Left kidney (tissue), 8 donors: ENCODE measurements at places on chromosomes 6 and 20.

GRCh38 chr20:46230801-46231282 lies 77.5 kb downstream of the CDH22 start:
- DNase-seq = peak; percentile 66

GRCh38 chr6:53284901-53285300 lies 63.8 kb downstream of the ELOVL5 start:
- DNase-seq = no peak

DNA sequence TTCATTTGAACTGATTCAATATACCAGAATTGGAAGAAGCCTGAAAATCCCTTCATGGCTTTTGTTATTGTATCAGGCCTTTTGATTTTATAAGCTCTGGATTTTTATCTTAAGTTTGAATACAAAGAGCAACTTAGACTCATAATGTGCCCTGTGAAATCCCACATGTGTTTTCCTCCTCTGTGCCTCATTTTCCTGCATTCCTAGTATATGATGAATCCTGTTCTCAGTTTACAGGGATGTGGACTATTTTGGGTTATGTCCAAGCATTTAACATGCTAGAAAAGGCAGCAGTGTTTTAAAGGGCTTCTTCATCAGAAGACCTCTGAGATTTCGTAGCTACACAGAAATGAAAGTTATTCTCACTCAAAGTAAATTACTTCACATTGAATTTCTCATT lies 455.0 kb downstream of the RFPL4B start:
- no peak for DNase-seq

- DNase-seq = no peak
These were observed 89.5 kb downstream of the MAP3K7 start for GRCh38 chr6:90497411-90497810.

DNA sequence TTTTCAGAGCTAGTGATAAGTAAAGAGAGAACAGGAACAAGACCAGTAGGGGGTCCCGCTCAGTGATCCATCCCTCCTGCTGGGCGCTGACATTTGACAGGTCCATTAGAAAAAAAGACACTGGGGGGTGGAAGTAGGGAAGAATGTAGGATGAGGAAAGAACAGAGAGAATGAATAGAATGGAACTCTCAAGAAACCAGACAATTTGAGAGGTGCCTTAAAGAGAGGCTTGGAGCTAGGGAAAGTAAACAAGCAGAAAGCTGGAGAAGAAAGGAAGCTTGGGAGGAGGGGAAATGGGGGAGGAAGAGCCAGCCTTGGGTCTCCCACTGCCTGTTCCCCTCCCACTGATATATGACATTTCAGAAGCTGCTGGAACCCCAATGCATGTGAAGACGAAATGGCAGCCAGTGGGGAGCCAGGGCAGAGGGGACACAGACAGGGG lies 8.4 kb downstream of the GABBR1 start:
- no peak for DNase-seq

DNA sequence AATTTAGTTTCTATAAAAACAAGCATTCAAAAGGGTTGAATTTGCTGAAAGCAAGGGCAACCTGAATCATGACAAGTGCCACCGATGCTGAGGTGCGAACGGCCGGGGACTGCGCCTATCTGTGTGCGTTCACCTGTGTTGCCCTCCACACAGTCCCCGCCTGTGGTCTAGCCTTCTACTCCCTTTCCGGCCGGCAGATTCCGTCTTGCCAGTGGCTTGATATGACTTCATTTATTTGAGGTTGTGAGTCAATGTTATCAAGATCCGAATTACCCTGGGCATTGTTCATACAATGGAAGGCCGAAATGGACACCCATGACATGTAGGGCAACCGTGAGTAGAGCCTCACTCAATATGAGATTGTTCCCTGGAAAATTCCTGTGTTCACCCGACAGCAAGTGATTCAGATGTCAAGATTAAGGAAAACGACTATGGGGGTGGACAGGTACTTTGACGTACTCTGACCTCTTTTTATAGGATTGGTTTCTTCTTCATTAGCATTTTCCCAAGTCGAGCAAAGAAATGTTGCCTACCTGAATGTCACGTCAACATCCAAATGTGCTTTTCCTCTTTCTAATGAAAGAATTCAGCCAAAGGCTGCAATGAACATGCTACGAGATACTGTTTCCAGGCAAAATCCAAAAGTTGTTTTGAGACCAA lies 41.1 kb upstream of the NEDD9 start:
- no peak for DNase-seq

DNA sequence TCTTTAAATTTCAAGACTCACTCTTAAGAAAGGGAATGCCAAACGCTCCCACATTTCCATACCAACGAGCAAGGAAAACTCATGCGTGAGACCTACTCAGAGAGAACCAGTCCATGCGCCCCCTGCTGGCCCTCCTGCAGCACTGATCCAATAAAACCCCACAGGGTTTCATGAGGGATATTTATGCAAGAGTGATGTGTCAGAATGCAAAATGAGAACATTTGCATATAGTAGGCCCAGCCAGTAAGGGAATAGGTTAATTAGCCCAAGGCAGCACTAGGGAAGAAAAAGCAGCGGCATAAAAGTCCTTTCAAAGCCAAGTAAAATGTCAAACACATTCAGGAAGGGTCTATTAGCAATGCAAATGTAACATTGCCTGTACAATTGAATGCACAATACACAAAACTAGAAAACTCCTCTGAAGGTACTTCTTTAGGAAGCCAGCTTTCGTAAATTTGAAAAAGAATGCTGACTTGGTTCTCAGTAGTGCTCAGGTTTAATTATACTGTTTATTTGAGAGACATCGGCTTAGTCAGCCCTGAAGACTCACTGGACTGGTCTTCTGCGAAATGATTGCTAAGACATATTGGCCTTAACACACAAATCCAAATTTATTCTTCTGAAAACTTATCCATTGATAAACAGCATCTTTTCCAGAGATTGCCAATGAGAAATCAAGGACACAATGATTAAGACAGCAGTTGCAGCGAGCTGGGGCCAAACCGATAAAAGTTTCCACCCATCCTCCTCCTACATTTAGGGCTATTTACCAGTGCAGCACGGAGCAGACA lies 93.2 kb downstream of the GMPR start:
- DNase-seq = peak; percentile 61

- DNase-seq = no peak
These were observed 213.9 kb downstream of the KCNQ5 start for GRCh38 chr6:72835749-72836148.

- no peak for DNase-seq
These were observed 119.5 kb downstream of the ARHGAP18 start for GRCh38 chr6:129590408-129591022.

- DNase-seq = no peak
These were observed 15.6 kb downstream of the NSFL1C start for GRCh38 chr20:1450926-1451491.

DNA sequence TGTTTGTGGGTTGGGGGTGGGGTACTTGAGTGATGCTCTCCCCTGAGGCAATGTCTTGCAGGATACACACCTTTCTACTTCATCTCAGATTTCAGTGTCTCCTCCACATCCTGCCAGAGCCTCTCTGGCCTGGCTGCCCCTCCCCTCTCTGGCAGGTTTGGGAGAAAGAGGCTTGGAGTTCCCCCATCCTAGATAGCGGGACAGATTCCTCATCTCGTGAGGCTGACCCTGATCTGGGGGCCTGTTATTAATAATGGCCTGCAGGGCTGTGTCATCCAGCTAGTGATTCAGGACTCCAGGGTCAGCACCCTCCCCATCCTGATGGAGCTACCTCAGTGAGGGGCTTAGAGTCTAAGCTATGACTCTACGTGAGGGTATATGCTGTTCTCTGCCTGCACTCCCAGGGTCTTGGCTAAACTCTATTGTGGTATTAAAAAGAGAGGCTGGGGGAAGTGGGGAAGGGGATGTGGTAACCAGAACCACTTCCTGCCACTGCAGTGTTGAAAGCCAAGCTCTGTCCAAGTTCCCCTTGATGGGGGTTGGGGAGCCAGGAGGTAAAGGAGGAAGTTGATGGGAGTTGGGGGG lies 3.7 kb upstream of the MMP9 start:
- DNase-seq = no peak

DNA sequence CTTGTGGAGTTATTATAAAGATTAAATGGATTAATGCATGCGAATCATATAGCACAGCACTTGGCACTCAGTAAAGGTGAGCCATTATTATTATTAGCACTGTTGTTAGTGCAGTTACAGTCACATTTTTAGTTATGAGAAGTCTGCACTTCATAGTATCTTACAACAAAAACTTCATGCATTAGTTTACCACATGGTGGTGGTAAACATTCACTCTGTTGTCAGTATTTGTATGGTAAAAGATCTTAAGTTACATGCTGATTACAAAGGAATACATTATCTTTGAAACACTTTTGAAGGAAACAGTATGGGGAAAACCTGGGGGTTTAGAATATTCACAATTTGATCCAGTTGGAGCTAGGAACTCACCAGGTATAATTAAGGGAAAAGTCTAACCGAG lies 20.8 kb downstream of the TMEM14A start:
- DNase-seq = no peak

DNA sequence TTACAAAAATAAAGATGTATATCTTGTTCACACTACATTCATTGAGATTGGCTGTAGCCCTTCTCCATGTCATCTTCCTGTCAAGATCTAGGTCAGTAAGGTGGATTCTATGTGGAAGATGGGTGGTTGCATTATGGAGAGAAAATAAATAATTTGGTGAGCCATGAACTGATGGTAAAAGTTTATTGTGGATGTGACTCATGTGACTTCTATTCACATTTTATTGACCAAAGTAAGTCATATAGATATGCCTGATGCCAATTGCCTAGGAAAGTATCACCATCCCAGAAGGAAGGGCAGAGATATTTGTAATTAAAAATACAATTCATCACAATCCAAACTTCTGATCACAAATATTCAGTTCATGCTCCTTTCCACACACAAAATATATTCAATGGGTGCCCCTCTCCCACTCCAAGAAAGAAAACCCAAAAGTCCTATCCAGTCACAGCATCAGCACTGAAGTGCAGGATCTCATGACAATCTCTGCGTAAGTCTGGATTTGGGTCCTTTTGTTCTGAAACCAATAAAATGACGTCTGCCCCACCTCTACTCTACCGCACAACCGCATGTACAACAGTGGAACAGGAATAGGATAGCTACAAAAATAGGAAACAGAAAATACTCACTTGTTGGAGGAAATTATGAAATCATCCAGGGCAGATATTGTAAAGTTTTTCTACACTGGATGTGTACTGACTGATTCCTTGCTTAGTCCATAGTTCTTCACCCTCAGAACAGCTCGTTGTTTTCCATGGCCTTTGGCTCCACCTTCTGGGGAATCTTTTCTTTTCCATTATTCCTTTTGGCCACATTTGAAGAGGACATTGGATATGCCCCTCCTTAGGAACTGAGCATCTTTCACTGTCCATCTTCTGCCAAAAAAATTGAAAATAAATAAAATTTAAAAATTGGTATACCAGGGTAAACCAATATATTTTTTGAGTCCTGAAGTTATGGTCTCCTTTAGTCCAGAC lies 16.1 kb upstream of the SLC17A3 start:
- DNase-seq = peak; percentile 54

GRCh38 chr6:137781639-137782038 lies 85.4 kb upstream of the TNFAIP3 start:
- DNase-seq = no peak

DNA sequence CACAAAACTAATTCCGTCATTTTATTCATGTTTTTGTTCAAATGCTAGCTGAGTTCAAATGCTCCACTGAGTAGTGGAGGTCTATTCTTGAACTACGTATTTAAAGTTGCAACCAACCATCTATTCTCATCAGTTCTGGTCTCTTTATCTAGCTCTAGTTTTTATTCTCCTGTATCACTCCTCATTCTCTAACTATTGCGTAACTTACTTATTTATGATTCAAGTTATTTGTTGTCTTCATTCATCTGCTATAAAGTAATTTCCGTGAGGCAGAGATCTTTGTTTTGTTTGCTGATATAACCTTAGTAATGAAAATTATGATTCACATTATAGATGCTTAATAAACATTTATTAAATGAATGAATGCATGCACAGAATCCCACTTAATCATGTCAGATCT lies 221.6 kb upstream of the ASCC3 start:
- no peak for DNase-seq

DNA sequence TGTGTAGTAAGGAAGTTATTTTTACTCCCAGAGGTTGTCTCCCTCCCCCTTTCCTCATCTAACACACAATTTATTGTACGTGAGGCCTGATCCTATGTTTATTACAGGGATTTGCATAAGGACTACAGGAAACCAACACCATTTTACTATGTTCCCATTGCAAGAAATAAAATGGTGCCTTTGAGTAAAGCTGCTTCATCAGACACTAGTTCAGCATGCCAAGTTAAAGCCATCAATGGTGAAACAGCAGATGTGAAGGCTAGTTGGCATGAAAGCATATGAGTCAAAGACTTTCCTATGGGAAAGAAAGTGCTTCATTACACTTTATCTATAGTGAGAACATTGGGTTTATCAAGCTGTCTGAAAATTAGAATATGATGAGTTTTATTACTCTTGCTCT lies 543.0 kb downstream of the GRIK2 start:
- no peak for DNase-seq

- no peak for DNase-seq
These were observed 22.2 kb downstream of the CST8 start for GRCh38 chr20:23513164-23513563.

GRCh38 chr6:47180633-47181032 lies 129.1 kb downstream of the TNFRSF21 start:
- no peak for DNase-seq

DNA sequence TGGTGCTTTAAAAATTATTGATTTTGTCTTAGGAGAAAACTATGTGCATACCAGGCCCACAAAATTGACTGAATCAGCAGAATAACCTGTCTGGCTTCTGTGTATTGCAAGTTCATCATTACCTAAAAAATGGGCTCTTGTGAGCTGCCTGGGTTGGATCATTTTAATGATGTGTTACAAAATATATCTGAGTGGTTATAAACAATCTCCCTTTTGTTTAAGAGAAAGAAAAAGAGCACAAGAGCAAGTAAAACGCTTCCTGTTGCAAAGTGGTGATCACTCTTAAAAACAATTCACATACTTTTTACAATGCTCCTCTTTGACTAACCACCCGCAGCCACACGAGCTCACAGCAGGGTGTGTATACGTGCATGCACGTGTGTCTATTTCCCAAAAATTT lies 335.1 kb downstream of the HDGFL1 start:
- DNase-seq = no peak

DNA sequence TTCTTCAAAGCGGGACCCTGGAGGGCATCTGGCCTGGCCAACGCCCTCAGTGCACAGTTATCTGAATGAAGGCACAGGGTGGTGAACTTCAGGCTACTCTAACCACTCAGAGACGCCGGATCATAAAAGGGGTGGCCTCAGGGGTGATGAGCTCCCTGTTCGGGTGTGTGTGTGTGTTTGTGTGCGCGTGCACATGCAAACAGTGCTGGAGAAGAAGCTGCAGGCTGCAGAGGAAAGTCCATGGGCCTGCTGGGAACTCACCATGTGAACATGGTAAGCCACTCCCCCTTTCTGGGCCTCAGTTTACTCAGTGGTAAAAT lies 42.0 kb downstream of the KIAA1755 start:
- DNase-seq = no peak

DNA sequence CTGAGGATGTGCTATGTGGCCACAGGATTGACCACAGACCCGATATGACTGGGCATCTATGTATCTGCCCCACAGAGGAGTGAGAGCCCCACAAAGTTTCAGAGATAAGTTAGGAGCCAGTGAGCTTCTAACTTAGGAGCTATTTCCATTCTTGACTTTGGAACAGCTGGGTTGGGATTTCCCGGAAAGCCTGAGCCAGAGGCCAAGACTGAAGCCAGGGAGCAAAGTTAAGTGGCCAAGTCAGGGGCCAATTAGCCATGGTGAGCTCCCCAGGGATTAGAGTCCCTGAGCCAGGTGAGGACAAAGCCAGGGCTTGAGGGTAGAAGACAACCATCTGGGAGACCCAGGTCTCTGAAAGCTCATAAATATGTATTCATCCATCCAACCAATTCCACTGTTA lies 143.6 kb downstream of the MAFB start:
- no peak for DNase-seq

- no peak for DNase-seq
These were observed 18.8 kb downstream of the ZKSCAN3 start for GRCh38 chr6:28368522-28368921.
